H1 (cell line): ENCODE measurements at places on chromosomes 6 and 20. TPM values are rescaled to one million over a fixed set of nuclear protein-coding genes. Genes with fewer than 3 reads are reported as not detected.

The CALHM4 gene
- not detected in 2 replicates for polyA plus RNA-seq

The BMP7 gene
- 14.7 and 29.5 TPM in 2 replicates for polyA plus RNA-seq

The CST7 gene
- polyA plus RNA-seq: not detected in 2 replicates

GRCh38 chr20:56360908-56361205 is 2.1 kb downstream of the FAM210B start:
- no peak for DNase-seq

DNA sequence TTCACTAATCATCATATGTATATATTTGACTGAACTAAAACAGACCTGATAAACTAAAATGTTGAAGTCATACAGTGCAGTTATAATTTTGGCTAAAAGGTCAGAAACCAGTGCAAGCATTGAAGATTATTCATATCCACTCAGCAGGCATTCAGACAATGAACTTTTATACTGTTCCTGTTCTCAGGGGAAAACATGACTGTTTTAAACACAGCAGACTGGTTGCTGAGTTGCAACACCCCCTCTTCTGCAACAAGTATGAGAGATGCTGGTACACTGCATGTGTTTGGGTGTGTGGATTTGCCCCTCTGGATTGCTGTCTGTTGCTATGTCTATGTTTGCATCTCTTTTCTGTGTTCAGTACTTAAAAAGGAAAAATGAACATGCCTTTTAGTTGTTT is 206.8 kb downstream of the EYA4 start:
- no peak for DNase-seq

- no peak for DNase-seq
Observed at GRCh38 chr6:142246960-142247359, 54.8 kb upstream of the ADGRG6 start.

DNA sequence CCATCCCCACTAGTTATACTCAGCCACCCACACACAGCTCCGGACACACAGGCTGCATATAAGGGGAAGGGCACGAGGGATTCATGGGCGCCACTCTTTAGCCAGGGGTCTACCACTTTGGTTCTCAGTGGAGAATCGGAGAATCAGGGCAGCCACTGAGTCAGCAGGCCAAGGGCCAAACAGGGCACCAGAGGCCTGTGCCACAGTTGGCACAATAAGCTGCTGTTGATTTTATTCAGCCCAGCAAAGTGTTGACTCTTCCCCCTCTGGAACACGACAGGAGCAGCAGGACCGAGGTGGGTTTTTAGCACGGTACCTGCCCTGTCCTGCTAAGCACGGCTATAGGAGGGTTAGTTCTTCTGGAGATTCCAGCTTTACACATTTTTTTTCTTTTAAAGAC is 48.3 kb downstream of the GJA10 start:
- no peak for DNase-seq

- no peak for DNase-seq
Observed at GRCh38 chr6:18577491-18577890, 190.3 kb downstream of the RNF144B start.

DNA sequence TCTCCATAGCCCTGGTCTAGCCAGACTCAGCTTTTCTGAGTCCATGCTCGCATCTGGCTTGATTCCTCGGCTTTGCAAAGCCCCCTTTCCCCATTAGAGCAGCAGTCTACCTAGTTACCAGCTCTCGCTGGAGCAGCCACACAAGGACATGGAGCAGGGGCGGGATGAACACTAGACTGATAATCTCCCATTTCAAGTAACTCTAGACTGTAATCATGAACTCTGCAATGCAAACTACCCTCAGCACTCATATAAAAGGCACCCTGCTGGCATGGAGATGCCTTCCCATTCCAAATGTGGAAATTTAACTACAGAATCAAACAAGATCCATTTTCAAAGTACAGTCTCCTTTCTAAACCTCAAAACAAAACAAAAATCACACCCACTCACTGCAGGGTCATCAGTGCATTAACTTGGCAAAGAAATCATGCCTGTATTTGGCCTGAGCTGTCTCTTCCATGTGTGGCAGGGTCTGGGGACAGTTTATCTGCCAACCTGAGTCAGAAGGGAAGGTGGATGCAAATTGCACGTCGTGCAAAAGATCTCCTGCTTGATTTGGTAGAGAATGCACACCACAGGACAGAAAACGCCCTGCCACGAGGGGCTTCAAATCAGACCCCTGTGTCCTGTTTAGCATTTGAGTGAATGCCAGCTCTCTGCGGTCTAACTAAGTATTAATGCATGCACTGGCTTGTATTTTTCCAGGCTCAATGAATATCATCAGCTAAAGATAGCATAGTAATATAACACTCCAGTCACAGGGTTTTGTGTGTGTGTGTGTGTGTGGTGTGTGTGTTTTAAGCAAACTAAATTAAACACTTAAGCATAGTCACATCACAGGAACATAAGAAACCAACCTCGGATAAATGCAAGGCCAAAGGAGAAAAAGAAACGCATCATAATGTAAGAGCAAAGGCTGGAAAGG is 85.3 kb downstream of the MYLK4 start:
- no peak for DNase-seq

DNA sequence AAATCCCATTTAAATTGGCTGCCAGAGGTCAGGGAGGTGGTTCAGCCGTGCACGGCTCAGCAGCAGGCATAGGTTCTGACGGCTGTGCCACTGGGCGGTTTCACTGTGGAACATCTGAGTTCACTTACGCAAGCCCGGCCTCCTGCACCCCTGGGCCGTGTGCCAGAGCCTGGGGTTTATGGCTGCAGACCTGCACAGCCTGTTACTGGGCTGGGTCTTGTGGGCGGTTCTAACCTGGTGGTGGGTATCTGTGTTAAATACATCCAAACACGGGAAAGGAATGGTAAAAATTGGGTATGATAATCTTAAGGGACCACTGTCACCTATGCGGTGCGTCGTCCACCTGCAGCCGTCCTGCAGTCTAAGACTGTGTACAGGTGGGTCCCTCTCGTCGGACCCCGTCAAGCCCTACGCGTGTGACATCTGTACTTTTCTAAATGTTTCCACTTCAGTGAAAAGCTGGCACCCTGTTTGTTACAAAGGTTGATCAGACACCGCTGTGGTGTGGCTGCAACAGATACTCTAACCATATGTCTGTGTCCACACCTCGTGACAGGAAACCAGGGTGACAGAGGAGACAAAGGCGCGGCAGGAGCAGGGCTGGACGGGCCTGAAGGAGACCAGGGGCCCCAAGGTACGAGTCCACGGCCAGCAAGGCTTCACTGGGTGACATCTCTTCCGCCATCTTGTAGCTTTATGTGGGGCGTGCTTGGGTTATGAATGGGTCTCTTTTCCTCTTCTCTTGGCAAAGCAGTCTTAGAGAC is 21.5 kb downstream of the COL9A3 start:
- no peak for DNase-seq
